8988T (cell line): ENCODE measurements at places on chromosomes 3 and 15.

DNA sequence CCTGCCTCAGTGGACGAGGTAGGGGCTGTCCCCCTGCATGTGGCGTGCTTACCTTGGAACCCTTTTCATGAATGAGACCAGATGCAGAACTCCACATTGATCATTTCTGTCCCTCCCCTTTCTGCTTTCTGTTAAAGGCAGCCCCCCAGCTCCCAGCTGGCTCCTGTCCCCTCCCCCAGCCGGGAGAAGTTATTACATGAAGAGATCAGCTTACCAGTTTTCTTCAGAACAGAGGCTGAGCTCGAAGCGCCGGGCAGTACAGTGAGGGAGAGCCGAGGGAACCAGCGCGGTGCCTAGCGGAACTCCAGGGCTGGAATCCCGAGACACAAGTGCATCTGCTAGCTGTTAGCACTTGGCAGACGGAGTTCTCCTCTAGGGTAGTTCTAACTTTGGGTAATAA, 263.3 kb upstream of the NR2E3 start:
- no peak for DNase-seq

DNA sequence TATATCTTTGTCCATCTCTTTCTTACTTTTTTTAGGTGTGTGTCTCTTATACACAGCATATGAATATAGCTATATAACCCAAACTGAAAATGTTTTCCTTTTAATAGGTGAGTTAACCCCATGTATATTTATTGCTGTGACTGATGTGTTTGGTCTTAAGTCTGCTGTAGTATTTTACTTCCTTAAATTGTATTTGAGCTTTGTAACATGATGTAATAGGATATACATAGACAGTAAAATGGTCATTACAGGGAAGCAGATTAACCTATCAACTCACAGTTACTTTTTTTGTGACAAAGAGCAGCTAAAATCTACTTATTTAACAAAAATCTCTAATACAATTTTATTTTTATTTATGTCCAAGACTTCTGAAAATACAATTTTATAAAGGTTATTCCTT, 51.8 kb upstream of the CDAN1 start:
- no peak for DNase-seq

DNA sequence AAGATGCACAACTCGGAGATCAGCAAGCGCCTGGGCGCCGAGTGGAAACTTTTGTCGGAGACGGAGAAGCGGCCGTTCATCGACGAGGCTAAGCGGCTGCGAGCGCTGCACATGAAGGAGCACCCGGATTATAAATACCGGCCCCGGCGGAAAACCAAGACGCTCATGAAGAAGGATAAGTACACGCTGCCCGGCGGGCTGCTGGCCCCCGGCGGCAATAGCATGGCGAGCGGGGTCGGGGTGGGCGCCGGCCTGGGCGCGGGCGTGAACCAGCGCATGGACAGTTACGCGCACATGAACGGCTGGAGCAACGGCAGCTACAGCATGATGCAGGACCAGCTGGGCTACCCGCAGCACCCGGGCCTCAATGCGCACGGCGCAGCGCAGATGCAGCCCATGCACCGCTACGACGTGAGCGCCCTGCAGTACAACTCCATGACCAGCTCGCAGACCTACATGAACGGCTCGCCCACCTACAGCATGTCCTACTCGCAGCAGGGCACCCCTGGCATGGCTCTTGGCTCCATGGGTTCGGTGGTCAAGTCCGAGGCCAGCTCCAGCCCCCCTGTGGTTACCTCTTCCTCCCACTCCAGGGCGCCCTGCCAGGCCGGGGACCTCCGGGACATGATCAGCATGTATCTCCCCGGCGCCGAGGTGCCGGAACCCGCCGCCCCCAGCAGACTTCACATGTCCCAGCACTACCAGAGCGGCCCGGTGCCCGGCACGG, 991 bp downstream of the SOX2 start:
- peak; percentile 53 for DNase-seq

DNA sequence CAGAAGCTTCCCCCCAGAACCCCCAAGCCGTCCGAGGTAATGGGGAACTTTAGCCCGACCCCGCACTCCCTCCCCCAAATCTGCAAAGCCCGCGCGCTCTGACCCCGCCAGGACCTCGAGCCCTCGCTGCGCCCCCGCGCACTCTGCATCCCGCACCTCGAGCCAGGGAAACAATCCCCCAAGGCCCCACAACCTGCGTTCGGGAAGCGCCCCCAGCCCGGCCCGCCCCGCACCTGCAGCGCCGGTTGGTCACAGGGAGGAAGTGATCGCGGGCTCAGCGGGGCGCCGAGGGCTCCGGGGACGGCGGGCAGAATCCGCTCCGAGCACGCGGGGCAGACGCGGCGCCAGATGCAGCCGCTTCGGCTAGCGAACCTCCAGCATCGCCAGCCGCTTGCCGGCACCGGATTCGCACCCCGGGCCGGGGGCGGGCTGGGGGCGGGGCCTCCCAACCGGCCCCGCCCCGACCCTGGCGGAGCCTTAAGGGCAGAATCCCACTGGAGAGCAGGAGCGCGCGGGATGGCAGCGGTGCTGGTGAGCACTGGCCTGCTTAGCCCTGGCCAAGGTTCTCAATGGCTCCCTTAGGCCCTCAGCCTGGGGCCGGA, at the start of gene CAMKV:
Gene CAMKV (minus strand): TSS at position 382 of the 602 bp plus-strand sequence. CDS start 7,518 bp downstream, outside the sequence.
- DNase-seq: no peak

DNA sequence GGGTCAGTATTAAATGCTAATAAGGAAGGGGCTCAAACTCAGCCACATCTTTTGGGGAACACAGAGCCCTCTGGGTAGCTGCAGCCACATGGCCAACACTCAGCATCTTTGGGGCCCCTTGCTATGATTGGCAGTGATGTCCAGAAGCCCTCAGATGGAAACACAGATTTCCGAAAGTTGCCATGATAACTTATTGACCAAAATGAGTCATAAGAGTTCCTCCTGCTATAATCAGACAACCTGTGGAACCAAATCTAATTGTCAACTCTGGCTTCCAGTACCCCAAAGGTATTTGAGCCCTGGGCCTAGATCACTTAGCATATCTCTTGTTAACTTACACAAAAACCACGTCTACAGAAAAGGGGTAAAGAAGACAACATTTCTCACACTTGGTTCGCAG, 392.2 kb downstream of the KCNH8 start:
- no peak for DNase-seq

GRCh38 chr15:43249236-43249635, 17.5 kb downstream of the TGM5 start:
- no peak for DNase-seq

- DNase-seq: no peak
These were observed 27.5 kb downstream of the POLG start for GRCh38 chr15:89307046-89307587.

DNA sequence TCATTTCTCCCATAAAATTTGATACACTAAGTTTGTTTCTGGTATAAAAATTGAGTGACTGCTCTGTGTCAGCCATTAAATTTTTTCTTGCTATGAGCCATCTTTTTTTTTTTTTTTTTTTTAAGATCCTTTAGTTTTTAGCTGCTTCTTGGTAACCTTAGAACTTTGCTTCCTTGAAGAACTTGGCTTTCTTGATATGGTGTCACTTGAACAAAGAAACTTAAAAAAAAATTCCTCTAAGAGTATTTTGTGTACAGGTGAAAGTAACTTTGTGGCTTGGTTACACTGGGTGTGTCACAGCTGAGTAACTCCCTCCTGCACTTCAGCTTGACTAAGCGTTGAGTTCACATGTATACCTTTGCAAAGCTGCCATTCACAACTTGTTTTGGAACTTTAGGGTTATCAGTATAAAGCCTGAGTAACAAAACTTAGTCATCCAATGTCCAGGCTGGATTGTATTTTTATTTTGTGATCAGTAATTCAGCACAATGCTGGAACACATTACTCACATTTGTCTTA, 6.5 kb downstream of the CHD2 start:
- DNase-seq: no peak

GRCh38 chr15:55742498-55742926, 440 bp downstream of the PRTG start:
- DNase-seq: peak; percentile 38

GRCh38 chr3:17639257-17639656, 103.2 kb downstream of the TBC1D5 start:
- no peak for DNase-seq

DNA sequence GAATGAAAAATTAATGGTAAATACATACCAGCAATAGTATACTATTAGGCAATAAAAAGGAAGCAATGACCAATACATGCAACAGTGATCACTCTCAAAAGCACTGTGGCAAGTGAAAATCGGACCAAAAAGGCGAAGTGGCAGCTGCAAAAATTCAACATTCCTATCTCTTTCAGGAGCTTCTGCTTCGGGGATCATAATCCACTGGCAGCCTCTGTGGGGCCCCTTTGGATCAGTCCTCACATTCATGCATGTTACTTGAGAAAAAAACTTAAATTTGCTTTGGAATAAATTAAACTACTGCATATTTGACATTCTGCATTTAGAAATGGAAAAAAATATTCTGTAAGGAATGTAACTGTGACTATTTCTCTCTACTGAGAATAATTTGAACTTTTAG, 425.6 kb downstream of the NR2F2 start:
- no peak for DNase-seq

DNA sequence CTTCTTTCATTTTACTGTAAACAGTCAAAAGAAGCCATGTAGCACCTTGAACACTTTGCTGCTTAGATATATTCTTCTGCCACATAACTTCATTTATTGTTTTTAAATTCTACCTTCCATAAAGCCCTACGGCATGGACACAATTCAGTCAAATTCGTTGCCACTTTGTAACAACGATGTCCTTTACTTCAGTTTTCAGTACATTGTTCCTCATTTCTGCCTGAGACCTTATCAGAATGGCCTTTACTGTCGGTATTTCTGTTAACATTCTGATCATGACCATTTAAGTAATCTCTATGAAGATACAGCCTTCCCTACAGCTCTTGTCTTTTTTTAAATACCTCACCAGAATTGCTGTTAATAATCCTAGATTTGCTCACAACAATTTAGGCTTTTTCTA, 466.9 kb downstream of the NAALADL2 start:
- no peak for DNase-seq

DNA sequence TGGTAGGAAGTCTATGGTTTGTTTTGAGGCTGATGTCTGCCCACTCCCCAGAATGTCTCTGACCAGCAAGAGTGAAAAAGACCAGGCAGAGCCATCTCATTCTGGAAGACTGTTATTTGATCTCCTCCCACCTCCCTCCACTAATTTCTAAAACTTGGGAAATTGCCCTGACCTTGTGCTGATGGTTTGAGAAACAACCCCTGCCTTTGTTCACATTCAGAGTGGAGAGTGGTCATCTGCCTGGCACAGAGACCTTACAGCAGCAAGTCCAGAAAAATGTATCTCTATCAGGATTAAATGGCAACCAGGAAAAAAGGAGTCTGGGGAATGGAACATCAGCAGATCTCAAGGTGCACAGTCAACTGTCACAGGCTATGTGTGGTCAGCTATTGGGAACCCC, 25.7 kb downstream of the SPATA12 start:
- no peak for DNase-seq

DNA sequence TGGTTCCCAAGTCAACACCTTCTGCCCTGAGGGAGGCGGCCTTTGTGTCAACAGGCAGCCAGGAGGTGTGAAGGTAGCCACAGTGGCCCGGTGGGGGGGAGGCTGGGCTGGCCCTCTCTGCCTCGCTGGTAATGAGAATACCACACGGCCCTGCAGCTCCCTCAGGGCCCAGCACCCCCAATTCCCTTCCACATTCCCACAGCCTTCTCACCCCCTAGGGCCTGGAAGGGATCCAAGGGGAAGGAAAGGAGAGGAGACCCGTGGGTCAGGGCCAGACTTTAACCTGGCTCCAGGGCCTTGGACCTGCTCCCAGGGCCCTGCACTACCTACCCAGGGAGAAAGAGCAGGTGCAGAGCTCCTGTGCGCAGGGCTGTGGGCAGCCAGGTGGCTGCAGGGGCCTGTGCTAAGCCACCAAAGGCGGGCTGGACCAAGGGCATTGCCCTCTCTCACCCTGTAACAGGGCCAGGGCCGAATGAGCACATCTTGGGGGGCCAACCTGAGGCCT, 8.7 kb upstream of the MESP2 start:
- DNase-seq: no peak

- DNase-seq: no peak
These were observed 2.5 kb upstream of the GPR171 start for GRCh38 chr3:151205482-151205881.

- no peak for DNase-seq
These were observed 739.9 kb upstream of the NR2F2 start for GRCh38 chr15:95590533-95591044.

- DNase-seq: no peak
These were observed 111.1 kb downstream of the GABRB3 start for GRCh38 chr15:26661748-26662147.

- no peak for DNase-seq
These were observed 7.1 kb downstream of the SEMA3F start for GRCh38 chr3:50162034-50162883.

- DNase-seq: no peak
These were observed 63.9 kb downstream of the TMCC1 start for GRCh38 chr3:129829640-129830039.

GRCh38 chr15:65254356-65254755, 32.3 kb downstream of the PARP16 start:
- DNase-seq: no peak

GRCh38 chr3:22373827-22374226, 622.8 kb upstream of the ZNF385D start:
- DNase-seq: no peak

DNA sequence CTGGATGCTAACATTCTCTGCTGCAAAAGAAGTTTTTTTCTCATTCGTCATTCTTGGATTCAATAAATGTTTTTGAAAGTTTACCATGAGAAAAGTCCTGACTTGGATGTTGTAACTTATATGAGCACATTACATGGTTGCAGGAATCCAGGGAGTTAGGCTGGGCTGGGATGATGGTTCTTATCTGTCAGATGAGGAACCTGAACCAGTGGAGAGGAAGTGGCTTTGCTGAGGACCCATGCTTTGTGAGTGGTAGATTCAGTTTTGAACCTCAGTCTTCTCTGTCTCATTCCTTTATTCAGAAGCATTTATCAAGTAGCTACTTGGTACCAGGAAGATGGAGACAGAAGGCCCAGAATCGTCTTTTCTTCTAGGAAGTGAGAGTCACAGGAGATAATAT, 3.7 kb upstream of the GASK1A start:
- no peak for DNase-seq

DNA sequence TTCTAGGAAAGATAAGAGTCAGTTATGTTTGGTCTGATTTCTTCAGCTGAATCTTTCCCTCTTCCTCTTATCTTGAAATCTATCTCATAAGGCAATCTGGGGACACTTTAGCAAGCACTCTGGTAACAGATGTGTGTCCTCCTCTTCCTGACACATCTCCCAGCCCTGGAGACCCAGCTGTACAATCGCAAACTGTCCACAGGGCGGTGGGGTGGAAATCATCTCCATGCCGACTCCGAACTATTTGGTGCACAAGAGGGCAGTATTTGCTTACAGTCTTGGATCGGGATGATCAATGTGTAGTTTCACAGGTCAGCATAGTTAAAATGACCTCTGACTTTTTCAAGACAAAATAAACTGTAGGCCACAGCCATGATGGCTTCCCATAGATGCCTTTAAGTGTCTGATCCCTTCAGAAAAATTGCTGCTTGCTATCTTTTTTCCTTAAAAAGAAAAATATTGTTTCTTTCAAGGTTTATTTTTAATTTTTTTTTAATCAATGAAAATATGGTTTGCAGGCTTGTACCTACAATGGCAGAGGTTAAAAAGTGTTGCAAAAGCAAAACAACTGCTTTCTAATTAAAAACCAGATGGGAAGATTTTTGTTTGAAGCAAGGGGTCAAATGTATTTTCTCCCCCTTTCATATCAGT, 17.7 kb downstream of the EEFSEC start:
- peak; percentile 33 for DNase-seq

GRCh38 chr3:127801731-127802313, 20.5 kb downstream of the MGLL start:
- DNase-seq: no peak
